ENCODE measurements at places on chromosomes 12 and 14.
A peak's percentile ranks its signal among the peaks of the same experiment; 100 is the strongest.

DNA sequence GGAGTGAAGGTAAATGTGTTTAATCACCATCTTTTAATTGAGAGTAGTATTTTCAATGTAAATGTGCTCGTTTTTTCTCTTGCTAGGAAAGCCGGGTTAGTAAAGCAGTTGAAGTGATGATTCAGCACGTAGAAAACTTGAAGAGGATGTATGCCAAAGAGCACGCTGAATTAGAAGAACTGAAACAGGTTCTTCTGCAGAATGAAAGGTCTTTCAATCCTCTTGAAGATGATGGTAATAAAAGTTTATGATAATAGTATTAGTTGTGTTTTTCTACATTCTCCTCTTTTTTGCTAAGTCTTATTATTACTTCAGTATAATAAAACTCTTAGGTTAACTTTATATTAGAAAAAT lies 93.9 kb downstream of the DNAI7 start:
- DNase-seq, result no peak

- DNase-seq, result peak; percentile 44
Observed at GRCh38 chr12:32755051-32755653, 545 bp downstream of the YARS2 start.

- DNase-seq, result no peak
Observed at GRCh38 chr12:79895071-79895470, 39.8 kb downstream of the PPP1R12A start.

DNA sequence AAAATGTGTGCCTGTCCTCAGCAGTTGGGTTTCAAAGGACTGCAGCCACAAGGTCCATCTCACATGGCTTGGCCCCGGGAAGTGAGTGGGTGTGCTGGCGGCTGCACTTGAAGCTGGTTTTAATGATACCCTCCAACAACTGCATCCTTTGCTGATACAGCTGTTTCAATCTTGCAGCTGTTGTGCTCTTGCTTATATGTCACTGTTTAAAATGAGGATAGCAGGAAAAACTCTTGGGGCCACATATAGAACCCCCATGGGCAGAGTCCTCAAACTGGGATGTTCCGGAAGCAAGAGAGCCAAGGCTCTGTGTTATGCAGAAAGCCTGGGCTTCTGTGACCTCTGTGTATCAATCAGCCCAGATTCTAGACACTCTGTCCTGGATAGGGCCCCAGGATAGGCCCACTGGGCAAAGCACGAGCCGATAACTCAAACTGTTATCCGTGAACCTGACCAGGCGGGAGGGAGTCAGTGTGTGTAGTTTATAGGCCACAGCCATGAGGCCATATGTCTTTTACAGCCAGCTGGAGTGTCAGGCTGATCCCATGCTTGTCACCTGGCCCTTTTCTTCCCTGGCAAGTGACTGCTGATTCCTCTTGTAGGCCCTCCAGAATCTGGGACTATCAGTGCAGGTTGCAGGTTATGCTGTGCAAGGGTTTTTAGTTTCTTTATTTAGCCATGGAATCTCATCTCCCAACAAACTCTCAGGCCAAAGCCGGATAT lies 74.3 kb downstream of the SSPN start:
- no peak for DNase-seq

- DNase-seq, result no peak
Observed at GRCh38 chr12:80551897-80552296, 107.9 kb downstream of the PTPRQ start.

DNA sequence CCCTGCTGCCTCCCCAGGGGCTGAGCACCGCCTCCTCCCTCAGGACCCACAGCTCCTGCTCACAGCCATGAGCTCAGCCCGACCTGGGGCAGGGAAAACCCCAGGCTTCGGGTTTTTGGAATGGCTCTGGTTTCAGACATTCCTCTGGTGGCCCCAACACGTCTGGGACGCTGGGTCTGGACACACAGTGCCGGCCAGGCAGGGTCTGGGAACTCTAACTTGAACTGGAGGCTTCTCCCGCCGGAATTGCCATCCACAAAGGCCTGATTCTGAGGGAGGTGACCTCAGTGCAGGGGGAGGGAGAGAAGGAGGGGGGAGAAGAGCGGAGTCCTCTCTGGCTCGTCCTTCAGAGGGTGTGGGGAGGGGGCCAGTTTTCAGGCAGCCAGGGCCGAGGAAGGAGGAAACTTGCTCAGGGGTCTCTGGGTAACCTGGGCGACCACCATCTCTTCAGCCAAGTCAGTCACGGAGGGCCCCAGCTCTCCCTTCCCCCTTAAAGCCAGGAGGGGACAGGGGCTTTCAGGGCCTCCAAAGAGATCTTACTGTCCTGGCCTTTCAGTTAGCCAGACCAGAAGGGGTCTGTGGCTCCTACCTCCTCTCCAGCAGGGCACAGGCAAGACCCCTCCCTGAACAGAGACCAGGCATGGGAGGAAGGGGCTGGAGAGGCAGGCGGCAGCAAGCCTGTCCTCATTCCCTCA lies 19.4 kb downstream of the NCKAP5L start:
- DNase-seq, result no peak

DNA sequence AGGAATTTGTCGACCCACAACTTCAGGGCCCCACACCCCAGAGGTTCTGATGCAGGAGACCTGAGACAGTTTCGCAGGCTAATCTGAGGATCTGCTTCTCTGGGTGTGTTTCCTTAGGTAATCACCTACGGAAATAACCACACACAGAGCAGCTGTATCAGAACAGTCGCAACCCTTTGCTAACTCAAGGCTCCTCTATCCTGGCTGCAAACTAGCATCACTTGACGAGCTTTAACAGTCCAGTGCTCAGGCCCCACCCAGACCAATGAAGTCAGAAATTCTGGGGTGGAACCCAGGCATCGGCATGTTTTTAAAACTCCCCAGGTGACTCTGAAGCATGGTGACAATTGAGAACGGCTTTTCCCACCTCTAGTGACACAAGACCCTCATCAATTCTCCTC lies 20.7 kb downstream of the SLC7A7 start:
- DNase-seq, result no peak

DNA sequence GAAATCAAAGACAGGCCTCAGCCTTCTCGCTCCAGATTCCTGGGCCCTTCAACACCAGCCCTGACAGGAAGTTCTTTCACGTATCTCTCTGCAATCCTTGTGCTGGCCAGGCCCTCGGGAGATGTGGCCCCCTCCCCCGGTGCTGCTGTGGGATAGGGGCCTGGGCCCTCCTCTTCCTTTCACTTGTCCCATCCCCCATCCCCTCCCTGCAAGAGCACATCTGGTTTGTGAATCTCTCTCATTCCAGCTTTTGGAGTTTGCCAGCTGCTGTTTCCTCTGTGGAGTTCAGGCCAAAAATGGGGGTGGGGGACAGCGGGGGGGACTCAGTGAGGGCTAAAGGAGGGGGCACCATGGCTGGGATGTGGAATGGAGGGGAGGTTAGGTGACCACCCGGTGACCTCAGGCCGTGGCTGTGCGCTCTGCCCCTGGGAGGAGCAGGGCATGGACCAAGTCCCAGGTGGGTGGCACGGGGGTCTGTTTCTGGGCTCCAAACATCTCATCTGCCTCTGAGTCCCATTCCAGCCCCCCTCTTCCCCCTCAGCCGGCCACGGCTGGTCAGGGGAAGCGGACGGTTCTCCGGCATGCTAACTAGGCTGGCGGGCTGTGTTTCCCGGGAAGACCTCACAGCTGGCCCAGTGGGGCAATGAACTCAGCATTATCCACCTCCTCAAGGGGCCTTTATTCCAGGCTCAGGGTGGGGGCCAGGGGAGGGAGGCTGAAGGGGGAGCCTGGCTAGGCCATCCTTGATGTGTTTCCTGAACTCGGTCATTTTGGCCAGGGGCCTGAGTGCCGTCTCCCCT lies 7.4 kb downstream of the LRP1 start:
- DNase-seq, result no peak

- DNase-seq, result no peak
Observed at GRCh38 chr14:61433169-61433568, 111.8 kb downstream of the PRKCH start.

GRCh38 chr14:95409477-95410272 lies 90.0 kb upstream of the CLMN start:
- no peak for DNase-seq

Measured in stimulated activated CD8-positive, alpha-beta memory T cell treated with anti-CD3 and anti-CD28 coated beads, Interleukin-15, amount 100 ng/mL, for 4 hours (primary cell).